ENCODE measurements at places on chromosomes 11 and 22.

GRCh38 chr11:6443269-6444003, 2.6 kb upstream of the HPX start:
- DNase-seq, result peak; percentile 30

DNA sequence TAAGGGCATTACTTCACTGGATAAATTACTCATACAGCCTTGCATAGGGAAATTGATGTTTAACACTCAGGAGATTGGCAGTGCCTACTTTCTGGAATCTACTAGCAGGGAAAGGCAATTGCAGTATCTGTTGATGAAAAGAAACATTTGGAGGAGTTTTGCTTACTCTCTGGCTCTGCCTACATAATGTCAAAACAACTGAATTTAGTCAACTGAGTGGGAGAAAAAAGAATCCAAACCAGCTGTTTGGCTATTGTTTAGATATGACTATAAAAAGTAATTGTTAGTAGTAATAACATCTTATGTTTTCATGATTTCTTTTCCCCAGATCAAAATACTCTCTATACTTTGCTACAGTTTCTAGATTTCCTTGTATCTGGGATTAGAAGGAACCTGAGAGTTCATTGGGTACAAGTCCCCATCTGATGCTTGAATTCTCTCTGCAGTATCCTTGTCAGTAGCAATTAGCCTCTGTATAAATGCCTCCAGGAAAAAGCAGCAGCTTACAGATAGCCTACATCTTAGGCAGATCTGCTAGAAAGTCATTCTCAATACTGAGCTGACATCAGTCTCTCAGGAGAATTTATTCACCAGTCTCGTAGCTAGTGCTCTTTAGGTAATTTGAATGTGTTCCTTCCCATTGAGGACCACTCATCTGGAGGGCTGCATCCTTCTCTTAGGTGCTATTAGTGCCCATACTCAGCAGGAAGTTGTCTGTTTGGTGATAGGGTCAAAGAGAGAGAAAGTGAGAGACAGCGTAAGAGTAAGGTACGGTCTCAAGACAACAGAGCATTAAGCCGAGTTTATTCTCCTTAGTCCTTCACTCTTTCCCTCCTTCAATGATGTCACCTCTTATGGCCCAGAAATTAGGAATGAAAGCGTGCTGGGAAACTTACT, 185.9 kb upstream of the CCDC90B start:
- no peak for DNase-seq

GRCh38 chr11:61121192-61121831, 19.0 kb downstream of the CD5 start:
- no peak for DNase-seq

DNA sequence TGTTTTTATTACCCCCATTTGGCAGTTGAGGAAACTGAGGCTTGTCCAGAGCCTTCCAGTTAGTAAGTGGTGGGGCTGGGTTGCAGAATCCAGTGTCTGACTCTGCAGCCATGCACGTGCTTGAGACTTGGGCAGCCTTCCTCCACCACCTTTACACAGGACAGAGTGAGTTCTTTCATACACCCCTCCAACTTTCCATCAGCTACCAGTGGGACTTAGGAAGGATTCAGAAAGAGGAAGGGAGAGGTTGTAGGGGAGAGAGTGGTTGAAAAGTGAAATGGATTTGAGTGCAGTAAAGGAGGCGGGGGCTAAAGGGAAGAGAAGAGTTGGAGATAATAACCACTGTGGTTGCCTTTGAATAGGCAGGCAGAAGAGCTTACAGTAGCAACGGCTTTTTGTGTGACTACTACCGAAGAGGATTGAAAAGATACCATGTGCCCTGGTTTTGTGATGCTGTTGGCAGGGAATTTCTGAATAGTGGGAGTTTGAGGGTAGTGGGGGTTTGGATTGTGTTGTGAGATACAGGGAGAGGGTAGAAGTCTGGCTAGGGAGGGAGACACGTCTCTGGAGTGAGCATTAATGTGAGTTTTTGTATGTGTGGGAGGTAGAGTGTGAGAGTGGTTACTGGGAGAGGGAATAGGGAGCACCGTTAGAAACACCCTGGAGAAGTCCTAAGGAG, 1.7 kb downstream of the UVRAG start:
- DNase-seq, result no peak

DNA sequence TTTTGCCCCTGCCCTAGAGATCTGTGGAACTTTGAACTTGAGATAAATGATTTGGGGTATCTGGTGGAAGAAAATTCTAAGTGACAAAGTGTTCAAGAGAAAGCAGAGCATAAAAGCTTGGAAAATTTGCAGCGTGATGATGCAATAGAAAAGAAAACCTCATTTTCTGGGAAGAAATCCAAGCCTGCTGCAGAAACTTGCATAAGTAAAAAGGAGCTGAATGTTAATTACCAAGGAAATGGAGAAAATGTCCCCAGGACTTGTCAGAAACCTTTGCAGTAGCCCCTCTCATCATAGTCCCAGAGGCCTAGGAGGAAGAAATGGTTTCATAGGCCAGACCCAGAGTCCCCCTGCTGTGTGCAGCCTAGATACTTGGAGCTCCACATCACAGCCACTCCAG, 686.9 kb downstream of the FAM181B start:
- DNase-seq, result no peak

DNA sequence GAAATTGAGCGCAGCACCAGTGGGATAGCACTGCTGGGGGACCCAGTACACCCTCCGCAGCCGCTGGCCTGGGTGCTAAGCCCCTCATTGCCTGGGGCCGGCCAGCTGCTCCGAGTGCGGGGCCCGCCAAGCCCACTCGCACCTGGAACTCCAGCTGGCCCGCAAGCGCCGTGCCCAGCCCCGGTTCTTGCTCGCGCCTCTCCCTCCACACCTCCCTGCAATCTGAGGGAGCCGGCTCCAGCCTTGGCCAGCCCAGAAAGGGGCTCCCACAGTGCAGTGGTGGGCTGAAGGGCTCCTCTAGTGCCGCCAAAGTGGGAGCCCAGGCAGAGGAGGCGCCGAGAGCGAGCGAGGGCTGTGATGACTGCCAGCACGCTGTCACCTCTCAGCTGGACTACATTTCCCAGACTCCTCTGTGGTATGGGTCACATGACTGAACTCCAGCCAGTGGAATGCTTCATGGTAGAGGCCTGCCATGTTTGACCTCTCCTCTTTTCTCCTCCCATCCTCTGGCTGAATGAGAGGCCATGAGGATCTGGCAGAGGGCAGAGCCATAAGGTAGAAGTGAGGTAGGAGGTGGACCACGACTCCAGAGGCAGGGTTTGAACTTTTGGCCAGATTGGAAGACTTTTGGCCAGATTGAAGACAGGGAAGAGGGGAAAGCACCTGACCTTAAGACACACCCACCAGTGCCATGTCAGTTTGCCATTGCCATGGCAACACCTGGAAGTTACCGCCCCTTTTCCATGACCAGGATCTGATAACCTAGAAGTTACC, 6.2 kb downstream of the MRGPRD start:
- DNase-seq, result no peak

DNA sequence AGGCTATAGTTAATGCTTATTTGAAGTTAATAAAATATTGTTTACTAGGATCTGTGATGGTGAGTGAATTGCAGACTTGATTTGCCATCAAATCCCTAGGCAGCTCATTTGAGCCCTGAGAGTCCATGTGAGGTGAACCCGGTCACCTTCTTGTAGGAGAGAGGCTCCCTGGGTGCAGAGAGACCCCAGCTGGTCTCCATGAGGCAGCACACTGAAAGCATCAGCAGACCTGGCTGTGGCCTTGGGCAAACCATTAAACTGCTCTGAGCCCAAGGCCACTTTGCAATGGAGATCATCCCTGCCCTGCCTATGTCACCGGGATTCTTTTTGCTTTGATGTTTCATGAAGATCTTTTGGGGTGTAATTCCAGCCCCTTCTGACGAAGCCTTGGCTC, 125.2 kb downstream of the MICAL2 start:
- no peak for DNase-seq

DNA sequence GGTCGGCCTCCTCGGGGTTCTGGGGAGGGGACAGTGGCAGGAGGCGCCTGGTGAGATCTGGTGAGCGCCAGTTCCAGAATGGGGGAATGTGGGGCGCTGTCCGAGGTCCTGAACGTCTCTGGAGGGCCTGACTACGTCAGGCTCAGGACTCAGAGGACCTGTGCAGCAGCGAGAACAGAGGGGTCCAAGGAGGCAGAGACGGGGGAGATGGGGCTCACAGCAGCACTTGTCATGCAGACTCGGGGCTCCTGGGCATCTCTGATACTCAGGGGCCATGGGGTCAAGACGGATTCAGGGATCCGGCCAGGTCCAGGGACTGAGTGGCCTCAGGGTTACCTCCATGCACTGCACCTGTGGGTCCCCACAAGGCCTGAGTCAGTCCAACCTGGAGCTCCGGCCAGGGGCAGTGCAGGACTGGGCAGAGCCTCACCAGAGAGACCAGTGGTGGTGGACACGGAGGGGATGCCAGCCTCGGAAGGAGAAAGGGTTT, 92.2 kb downstream of the BRD1 start:
- DNase-seq, result peak; percentile 4

DNA sequence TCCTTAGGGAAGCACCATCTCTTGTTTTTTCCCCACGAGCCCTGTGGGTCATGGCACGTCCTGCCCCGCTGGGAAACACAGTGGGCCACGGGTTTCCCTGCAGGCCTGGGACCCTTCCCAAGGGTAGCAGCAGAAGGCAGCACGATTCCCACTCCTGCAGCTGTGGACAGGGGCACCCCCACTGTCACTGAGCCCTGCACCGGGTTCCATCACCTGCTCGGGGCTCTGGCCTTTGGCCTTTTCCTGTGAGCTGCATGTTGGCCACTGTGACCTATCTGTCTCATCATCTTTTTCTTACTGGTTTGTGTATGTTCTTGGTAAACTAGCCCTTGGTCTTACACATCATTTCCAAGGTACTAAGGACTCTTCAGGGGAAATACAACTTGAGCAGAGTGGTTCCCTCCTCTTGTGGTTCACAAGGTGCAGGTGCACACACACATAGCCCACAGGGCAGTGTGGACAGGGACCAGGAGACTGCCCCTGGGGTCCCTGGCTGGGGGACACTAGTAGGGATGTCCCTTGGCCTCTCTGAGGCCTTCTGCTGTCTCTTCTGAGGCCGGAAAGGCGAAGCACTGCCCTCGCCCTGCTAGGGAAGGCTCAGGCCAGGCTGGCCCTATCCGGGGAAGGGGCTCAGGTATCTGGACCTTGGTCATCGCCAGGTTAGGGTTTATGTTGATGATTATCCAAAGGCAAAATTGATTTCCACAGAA, 19.0 kb upstream of the TXNRD2 start:
- no peak for DNase-seq

- no peak for DNase-seq
These were observed 95.4 kb upstream of the MTMR2 start for GRCh38 chr11:96019281-96019680.

DNA sequence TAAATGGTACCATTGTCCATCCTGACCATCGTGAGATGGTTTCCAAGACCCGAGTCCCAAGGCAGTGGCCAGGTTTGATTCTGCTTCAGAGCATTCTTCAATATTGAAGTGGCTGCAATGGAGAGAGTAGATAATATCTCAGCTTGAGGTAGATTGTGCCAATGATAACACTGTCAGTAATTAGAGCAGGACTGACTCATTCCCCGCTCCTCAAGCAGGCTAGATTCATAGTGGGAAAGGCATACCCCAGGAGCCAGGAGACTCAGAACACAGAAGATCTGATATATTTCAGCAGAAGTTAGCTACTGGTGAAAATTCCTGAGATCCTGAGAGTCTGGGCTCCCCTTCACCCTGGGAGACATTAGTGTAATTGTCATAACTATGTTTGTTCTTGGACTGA, 55.6 kb upstream of the LARGE1 start:
- DNase-seq, result no peak

DNA sequence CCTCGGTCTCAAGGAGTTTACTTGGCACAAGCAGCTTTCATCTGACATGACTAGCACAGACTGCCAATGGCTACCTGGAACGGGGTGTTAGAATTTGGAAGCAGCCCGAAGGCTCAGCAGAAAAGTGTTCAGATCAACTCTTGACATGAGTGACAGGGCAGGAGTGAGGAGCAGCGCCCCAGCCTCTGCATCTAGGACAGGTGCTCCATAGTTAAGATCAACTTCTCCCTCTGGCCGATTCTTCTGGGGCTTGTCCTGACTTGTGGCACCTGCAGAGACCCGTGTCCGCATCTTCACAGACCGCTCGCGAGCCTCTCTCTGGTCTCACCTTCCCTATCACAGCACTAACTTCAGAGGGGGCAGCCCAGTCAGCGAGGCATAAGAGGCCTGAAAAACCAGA, 42.5 kb upstream of the CHKA start:
- DNase-seq, result no peak

GRCh38 chr11:65063532-65063931, 5.2 kb upstream of the NAALADL1 start:
- DNase-seq, result no peak

DNA sequence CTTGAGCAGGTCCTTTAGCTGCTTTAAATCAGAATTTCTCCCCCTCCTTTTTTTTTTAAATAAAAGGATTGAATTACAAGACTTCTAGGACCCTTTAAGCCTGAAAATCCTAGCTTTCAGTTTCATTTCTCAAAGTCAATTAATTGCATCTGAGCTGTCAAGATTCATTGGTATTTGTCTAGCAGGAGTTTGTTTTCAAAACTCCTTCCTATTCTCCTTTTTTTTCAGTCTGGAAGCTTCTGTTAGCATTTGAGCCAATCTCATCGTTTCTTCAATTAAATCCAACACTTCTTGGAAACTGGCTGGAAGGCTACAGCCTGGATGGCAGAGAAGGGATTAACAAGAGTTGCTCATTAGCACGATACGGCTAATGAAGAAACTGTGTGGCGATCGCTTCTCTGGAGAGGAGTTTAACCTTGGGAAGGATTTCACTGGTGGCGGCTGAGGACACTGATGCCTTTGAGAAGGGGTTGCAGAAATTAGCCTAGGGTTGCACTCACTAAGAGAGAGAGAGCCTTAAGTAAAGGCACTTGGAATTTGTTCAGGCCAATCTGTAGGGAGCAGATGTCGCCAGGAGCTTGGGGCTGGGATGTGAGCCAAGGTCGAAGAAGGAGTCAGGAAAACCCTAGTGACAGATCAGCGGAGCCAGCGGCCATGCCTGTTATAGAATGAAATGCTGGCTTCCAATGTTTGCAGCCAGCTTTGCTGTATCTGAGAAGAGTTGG, 43.8 kb upstream of the API5 start:
- no peak for DNase-seq

DNA sequence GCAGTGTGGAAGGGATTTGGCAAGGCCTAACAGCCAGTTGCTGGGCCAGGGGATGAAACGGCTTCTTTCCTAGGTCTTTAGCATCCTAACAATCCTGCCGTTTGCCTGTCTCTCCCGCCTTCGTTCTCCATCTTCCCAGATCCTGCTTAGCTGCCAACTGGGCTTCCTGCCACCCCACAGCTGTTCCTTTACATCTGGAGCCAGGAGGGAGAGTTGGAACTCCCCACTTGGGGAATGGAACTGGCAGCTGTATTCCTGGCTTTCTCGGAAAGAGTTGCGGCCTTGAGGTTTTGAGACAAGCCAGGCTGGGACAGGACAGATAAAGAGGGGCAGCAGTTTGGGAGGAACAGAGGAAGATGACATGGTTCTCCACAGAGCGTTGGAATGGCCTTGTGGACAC, 59.6 kb downstream of the ST3GAL4 start:
- no peak for DNase-seq

DNA sequence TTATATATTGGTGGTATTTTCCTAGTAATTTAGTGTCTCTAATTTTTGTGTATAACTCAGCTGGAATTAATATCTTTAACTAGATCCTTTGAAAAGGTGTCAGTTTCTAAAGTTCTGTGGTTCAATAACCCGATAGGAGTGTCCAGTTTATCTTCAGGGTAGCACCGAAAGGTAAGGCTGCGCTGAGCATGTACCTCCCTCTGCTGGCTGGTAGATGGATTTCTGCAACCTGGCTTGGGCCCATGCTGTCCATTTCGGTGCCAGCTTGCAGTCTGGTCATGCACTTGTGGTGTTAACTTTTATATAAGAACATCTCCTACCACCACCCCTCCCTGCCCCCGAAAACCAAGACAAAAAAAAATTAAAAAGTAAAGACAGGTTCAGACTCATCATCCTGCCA, 24.7 kb downstream of the EXT2 start:
- DNase-seq, result no peak

- no peak for DNase-seq
These were observed 34.7 kb downstream of the DDIAS start for GRCh38 chr11:82936261-82936660.

Data from kidney capillary endothelial cell (primary cell).